IMR-90 (cell line): ENCODE measurements at places on chromosomes 6 and 20.

GRCh38 chr6:84460491-84460890 is 233.0 kb upstream of the CEP162 start:
- DNase-seq = no peak

DNA sequence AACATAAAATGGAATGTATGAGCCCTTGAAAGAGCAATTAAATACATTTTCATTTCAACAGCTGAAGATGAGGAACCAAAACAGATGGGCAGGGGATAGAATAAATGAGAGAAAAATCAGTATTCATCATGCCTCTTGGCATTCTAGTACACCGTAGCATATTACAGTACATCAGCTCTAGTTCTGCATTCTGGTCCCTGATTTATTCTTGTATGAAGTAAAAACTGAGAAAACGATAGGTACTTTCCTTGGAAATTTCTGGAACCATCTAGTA is 349.4 kb downstream of the ARHGAP18 start:
- no peak for DNase-seq

- DNase-seq = no peak
Observed at GRCh38 chr20:12557224-12557623, 451.5 kb upstream of the SPTLC3 start.

- DNase-seq = no peak
Observed at GRCh38 chr6:138417493-138418117, 13.6 kb downstream of the HEBP2 start.

GRCh38 chr20:19952392-19952791 is 64.8 kb upstream of the NAA20 start:
- no peak for DNase-seq

DNA sequence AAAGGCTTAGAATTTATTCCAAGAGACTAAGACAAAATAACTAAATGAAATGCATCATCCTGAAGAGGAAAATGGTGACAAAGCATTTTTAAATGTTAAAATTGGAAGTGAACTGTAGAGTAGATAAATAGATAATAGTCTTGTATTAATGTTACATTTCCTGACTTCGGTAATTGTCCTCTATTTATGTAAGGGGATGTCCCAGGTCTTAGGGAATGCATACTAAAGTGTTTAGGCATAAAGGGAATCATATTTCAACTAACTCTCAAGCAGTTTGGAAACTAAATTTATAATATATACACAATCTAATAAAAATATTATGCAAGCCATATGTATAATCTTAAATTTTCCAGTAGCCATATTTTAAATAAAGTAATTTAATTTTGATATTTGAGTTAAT is 159.3 kb downstream of the WDR27 start:
- DNase-seq = peak; percentile 63

DNA sequence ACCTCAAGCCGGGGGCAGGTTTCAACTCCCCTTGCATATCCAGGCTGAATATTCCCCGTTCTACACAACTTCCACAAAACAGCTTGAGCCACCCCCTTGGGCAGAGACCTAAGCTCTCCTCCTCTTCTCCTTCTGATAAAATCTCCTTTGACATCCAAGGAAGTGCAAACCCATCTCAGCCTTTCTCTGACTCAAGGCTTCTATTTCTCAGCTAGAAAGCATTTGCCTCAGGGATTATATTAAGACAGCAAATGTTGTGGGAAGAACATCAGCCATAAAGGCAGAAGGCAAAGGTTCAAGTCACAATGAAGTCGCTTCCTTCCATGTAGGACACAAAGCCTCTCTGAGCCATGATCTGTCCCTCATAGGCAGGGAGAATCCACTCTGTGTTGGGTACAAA is 386.6 kb upstream of the ARID1B start:
- DNase-seq = no peak

GRCh38 chr6:139381216-139381865 is 6.9 kb upstream of the CITED2 start:
- peak; percentile 50 for DNase-seq

DNA sequence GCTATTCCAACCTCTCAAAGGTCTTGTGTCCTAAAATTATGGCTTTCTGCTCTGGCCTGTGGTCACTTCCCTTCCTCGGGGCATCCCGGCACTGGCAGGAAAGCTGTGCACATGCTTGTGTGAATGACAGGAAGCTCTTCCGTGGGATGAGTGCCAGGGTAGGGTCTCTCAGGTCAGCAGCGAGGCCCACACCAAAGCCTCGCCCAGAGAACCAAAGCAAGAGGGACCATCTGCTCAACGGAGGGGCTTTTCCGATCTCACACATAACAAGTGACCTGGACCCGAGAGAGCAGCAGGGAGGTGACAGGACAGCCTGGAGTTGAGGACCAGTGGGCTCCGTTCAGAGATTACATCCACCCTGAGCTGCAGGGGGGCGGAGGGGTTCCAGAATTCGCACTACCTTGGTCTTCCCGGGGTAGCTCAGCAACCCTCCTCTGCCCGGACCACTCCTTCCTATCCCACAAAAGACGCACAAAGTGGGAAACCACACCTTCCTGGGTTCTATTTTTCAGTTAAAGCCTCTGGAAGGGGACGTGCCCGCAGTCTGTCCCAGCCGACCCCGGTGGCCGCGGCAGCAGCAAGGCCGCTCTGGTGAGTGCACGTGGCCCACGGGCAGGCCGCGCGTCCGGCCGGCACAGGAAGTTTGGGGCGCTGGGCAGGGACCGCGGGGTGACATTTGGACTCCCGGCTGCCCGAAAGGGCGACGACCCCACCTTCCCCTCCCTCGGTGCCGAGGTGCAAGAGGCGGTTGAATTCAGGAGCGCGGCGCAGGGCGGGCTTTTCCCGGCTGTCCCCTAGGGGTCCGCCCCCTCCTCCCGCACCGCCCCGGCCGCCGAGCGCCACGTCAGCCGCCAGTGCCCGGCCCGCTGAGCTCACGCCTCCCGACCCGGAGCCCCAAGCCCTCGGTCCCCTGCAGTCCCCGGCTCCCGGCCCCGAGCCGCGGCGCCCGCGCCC is 988 bp downstream of the TXNDC5 start:
- DNase-seq = peak; percentile 27

DNA sequence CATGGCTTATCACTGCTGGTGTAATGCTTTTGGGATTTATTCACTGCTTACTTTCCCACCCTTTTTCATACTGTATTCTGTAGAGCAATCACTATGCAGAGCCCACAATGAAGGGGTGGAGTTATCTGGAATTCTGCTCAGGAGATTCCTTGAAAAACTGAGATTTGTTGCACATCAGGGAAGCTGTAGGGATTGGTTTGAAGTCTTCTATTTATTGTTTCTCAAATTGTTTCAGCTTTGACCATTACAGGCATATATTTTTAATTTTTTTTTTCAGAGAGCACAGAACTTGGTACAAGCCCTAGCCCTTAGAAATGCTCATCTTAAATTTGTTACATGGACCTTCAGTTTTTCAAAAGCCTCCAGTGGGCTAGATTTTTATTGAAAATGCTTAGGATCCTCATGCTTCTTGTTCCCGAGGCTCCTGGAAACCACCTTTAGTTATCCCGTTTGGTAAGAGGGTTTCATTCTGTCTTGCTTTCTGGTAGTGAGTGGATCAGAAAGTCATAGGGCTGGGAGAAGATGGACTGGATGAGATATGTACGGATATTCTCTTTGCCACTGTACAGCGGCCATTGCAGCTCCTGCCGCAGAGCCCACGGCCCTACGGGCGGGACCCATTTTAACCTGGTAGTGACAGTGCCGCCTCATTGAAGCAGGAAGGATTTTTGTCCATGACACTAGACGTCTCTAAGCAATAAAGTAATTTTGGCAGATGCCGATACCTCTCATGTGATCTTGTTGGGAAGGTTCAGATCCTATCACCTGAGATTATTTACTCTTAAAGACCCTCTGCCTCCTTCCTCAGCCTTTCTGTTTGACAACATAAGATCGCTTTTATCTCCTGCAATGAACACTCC is 45.3 kb upstream of the ZNF184 start:
- DNase-seq = no peak

DNA sequence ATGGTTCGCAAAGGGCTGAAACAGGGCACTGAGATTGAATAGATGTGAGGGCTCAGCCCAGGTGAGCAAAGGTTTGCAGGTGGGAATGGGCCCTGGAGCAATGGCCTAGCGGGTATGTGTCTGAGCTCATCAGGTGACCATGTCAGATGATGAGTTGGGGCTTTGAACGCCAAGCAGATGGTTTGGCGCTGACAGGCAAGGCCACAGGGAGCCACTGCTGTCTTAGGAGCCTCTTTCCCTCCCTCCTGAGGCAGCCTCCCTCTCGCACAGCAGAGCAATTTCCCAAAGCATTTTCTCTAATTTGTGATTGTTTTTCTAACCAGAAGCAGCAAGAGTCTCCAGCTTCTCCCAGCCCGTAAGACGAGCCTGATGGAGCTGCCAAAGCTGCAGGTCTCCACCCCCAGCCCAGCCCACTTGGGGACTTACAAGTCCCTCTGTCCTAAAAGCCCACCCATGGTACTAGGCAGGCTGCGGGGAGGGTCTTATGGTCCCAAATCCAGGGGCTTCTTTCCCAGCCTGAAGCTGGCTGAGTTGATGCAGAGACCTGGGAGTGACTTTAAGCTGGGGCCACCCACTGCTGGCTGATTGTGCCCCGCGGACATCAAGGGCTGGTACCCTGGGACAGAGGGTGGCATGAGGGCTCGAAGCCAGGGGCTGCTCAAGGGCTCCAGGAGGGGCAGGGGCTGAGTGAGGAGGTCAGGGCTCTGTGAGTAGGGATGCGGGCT is 11.6 kb downstream of the CDH22 start:
- DNase-seq = no peak

DNA sequence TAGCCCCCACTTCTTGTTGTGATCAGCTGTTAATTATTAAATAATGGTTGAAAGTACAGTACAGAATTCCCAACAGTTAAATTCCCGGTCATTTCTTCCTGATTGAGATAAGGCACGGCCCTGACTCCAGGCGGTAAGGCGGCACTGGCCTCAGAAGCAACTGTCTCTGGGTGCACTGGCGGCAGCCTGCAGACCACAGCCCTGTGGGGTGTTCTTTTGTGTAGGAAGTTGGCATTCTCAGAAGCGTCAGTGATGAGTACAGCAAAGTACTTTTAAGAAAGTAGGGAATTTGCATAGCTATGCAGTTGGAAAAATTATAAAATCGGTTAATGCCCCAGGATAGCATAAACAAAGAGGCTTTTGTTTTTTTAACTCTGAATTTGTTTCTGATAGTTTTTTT is 50.5 kb downstream of the SAMD5 start:
- DNase-seq = peak; percentile 5

- DNase-seq = peak; percentile 47
Observed at GRCh38 chr6:116461932-116462885, 1.0 kb downstream of the CALHM6 start.

- DNase-seq = no peak
Observed at GRCh38 chr6:25324066-25324762, 45.0 kb downstream of the CARMIL1 start.

- no peak for DNase-seq
Observed at GRCh38 chr6:152575161-152575560, 62.0 kb downstream of the SYNE1 start.

DNA sequence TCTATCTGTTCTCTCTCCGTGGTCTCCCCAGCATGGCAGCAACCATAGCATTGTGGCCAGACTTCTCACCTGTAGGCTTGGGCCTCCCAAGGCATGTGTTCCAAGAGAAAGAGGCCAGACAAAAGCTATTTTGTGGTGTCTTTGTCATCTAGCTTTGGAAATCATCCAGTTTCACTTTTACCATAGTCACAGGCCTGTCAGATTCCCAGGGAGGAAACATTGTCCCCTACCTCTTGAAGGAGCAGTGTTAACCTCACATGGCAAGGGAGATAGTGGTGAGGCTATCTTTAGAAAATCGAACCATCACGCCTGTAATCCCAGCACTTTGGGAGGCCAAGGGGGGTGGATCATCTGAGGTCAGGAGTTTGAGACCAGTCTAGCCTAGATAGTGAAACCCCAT is 42.3 kb upstream of the RALGAPA2 start:
- no peak for DNase-seq

GRCh38 chr6:37051138-37052026 is 45.9 kb downstream of the FGD2 start:
- peak; percentile 61 for DNase-seq

- no peak for DNase-seq
Observed at GRCh38 chr6:119077391-119077642, 1.1 kb downstream of the FAM184A start.

- DNase-seq = peak; percentile 50
Observed at GRCh38 chr6:15355683-15356099, 109.8 kb downstream of the JARID2 start.

GRCh38 chr6:131586543-131586942 is 13.5 kb downstream of the ARG1 start:
- no peak for DNase-seq

GRCh38 chr6:149137594-149137993 is 179.9 kb upstream of the TAB2 start:
- DNase-seq = no peak

DNA sequence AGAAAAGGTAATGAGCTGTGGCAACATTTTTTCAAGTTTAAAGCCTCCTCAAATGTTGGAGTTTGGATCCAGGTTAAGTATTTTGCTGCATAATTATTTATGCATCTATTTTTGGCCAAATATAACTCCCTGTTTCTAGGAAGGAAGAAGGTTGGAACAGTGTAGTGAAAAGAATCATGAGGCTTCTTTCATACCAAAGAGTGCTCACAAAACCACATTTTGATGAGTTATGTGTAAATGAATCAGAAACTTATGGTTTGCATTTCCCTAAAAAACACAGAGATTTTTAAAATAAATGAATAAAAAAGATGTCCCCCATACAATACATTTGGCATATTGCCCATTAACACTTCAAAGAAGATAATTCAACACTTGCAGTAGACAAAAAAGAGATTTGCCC is 246.9 kb upstream of the PRDM1 start:
- peak; percentile 19 for DNase-seq

- DNase-seq = no peak
Observed at GRCh38 chr6:119426619-119427018, 77.1 kb upstream of the MAN1A1 start.

- peak; percentile 89 for DNase-seq
Observed at GRCh38 chr20:56411759-56412472, at the start of gene CASS4. TSS of gene CASS4 (plus strand) at chr20:56412260. CDS start at chr20:56412459, 199 bp downstream.

DNA sequence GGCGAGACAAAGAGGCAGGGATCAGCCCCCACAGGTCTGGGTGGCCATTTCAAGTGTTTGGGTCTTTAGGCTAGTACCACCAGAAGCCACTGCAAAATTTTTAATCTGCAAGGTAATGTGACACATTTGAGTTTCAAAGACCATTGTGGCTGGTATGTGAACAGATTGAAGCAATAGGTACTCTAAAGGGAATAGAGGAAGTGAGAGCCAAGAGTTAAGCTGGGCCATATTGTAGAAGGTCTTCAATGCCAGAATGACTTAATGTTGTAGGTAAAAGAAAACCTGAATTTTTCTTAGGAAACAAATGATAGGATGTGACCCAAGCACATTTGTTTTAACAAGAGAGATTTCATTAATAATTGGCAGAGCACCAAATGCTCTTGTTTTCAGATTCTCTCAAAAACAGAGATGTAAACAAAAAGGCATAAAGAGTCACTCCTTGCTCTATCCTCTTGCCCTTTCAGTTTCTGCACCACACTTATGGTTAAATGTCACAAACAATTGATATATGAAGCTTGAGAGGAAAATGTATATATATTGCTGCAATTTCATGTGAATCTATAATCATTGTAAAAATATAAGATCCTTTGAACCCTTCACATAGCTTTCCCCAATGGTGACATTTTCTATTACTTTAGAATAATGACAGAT is 307.1 kb upstream of the PLN start:
- no peak for DNase-seq

- DNase-seq = peak; percentile 97
Observed at GRCh38 chr20:17843246-17844132, 125.1 kb downstream of the SNX5 start.

- DNase-seq = peak; percentile 22
Observed at GRCh38 chr6:100475554-100476320, 11.0 kb upstream of the SIM1 start.

- DNase-seq = no peak
Observed at GRCh38 chr6:165805636-165806035, 142.6 kb upstream of the PDE10A start.
